ENCODE measurements at places on chromosomes 2 and 18. TPM values are rescaled to one million over a fixed set of nuclear protein-coding genes. Genes with fewer than 3 reads are reported as not detected.

Gene FAM124B
- total RNA-seq = not detected

Gene FSHR
- total RNA-seq = not detected

Gene SOWAHC
- not detected for total RNA-seq

Gene CGREF1
- total RNA-seq = 0.31 TPM

Gene FTCDNL1
- total RNA-seq = 1.5 TPM

Gene RGPD3
- 0.27 TPM for total RNA-seq

Gene TMEM198
- 0.86 TPM for total RNA-seq

Gene GAREM1
- not detected for total RNA-seq

Gene TMEFF2
- not detected for total RNA-seq

DNA sequence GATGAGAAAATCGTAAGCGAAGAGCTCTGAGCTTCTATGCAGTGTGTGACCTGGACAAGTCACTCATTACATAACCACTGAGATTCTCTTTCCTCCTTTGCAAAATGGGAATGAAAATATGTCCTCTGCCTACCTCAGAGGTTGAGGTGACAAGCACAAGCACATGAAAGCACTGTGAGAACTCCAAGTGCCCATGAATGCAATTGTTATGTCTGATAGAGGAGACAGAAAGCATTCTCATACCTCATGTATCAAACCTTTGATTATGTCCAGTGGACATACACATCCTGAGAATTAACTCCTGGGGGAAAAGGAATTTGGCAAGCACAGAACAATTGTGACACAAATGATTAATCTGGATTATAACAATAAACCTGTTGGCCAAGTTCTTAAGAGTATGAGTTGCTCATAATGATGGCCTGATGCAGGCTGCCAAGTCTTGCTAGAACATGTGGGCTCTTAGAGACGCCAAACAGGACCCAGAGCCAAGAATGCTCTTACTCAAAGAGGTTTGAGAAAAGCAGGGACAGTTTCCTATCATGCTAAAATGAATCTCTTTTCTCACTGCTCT, 8.5 kb upstream of the RMDN2 start:
- no peak overlapping the region for H3K4me3 ChIP-seq
- no peak overlapping the region for H3K27ac ChIP-seq
- DNase-seq = no peak
- H3K36me3 ChIP-seq = no peaks in the 10 kb centered on the region

DNA sequence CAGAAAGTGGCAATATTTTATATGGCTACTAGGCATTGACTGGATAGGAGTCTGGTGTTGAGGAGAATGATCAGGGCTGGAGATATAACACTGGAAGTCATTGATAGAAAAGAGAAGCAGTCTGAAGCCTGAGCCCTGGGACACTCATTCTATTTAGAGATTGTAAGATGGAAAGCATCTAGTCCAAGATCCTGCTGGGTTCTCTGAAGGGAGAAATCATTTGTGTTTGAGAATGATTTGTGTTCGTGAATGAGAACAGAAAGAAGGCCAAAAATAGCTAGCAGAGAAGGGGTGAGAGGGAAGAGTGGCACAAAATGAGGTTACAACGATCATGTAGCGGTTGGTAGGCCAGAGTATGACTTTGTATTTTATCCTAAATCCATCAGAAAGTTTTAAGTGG, 7.6 kb upstream of the ALS2 start:
- no peak for DNase-seq
- no peaks in the 10 kb centered on the region for H3K4me1 ChIP-seq
- no peak overlapping the region for H3K27ac ChIP-seq

DNA sequence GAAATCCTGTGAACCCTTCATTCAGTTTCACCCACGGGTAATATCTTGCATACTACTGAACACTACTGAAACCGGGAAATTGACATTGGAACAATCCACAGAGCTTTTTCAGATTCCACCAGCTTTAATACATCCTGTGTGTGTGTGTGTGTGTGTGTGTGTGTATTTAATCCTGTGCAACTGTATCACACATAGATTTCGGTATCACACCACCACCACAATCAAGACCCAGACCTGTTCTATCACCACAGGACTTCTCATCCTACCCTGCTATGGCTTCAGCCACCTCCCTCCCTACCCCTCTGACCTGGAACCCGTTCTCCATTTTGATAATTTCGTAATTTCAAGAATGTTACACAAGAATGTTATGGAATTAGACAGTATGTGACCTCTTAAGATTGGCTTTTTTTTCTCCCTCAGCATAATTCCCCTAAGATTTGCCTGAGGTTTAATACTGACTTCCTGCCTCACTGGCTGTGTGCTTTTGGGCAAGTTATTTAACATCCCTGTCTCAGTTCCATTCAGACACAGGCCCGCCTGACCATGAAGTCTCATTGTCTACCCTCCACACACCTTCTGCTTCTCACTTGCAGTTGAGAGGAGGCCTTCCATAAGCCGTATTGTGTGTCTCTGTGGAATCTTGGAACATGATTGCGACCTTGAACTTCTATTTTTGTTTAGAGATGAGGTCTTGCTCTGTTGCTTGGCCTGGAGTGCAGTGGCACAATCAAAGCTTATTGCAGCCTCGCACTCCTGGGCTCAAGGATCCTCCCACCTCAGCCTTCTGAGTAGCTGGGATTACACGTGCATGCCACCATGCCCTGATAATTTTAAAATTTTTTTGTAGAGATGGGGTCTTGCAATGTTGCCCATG, 14.4 kb upstream of the TMEM131 start:
- no peak for DNase-seq
- peak overlapping the region; percentile 96 for H3K27ac ChIP-seq
- H3K4me3 ChIP-seq = peak overlapping the region; percentile 16
- no peaks in the 10 kb centered on the region for H3K36me3 ChIP-seq
- peaks cover 61% of the 10 kb centered on the region for H3K4me1 ChIP-seq
- no peaks in the 10 kb centered on the region for H3K27me3 ChIP-seq

- peaks cover 57% of the 10 kb centered on the region for H3K4me1 ChIP-seq
- peak overlapping the region; percentile 89 for H3K27ac ChIP-seq
- H3K27me3 ChIP-seq = no peaks in the 10 kb centered on the region
- DNase-seq = no peak
- H3K36me3 ChIP-seq = peaks cover 12% of the 10 kb centered on the region
- peak overlapping the region; percentile 92 for H3K4me3 ChIP-seq
Measured at GRCh38 chr2:213150315-213151097, 906 bp downstream of the IKZF2 start.

- H3K27me3 ChIP-seq = no peaks in the 10 kb centered on the region
- H3K27ac ChIP-seq = no peak overlapping the region
- no peak for DNase-seq
- H3K4me3 ChIP-seq = no peak overlapping the region
- H3K36me3 ChIP-seq = peaks cover 39% of the 10 kb centered on the region
Measured at GRCh38 chr2:171957061-171957460, 34.8 kb downstream of the HAT1 start.

- H3K4me1 ChIP-seq = no peaks in the 10 kb centered on the region
- peaks cover 28% of the 10 kb centered on the region for H3K27me3 ChIP-seq
- no peak overlapping the region for H3K4me3 ChIP-seq
Measured at GRCh38 chr2:70778676-70779075, 10.7 kb upstream of the ADD2 start.

- H3K4me3 ChIP-seq = no peak overlapping the region
- peaks cover 7% of the 10 kb centered on the region for H3K4me1 ChIP-seq
- no peaks in the 10 kb centered on the region for H3K36me3 ChIP-seq
- DNase-seq = no peak
Measured at GRCh38 chr2:207227062-207227748, 61.5 kb upstream of the KLF7 start.

- peaks cover 4% of the 10 kb centered on the region for H3K27me3 ChIP-seq
- no peaks in the 10 kb centered on the region for H3K36me3 ChIP-seq
- H3K4me3 ChIP-seq = no peak overlapping the region
Measured at GRCh38 chr18:34789768-34790344, 79.8 kb downstream of the DTNA start.

- H3K36me3 ChIP-seq = peaks cover 64% of the 10 kb centered on the region
- no peak overlapping the region for H3K4me3 ChIP-seq
- no peak for DNase-seq
- H3K4me1 ChIP-seq = peaks cover 31% of the 10 kb centered on the region
- no peaks in the 10 kb centered on the region for H3K27me3 ChIP-seq
- peak overlapping the region; percentile 20 for H3K27ac ChIP-seq
Measured at GRCh38 chr2:202754936-202755335, 116.6 kb downstream of the ICA1L start.

- no peak overlapping the region for H3K4me3 ChIP-seq
- no peak overlapping the region for H3K27ac ChIP-seq
- peaks cover 53% of the 10 kb centered on the region for H3K27me3 ChIP-seq
Measured at GRCh38 chr2:8659735-8660492, 21.9 kb upstream of the ID2 start.

DNA sequence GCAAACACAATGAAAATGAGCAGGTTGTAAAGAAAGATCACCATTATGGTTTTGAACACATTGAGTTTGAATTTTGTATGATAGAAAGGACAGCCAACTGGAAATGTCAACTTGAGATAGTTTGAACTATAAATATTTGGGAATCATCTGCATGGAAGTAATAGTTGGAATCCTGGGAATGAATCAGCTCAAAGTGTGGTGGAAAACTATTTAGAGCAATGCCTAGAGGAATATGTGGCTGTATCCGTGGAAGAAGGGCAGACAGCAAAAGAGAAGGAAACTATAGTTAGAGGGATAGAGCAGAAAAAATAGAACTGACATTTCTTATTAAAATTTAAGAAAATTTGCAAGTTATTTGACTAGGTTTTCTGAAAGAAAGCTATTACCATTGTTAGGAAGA, 112.5 kb upstream of the OTX1 start:
- H3K36me3 ChIP-seq = no peaks in the 10 kb centered on the region
- DNase-seq = no peak
- no peak overlapping the region for H3K27ac ChIP-seq
- no peaks in the 10 kb centered on the region for H3K27me3 ChIP-seq

GRCh38 chr2:9984217-9984739, 32.8 kb downstream of the GRHL1 start:
- no peak overlapping the region for H3K27ac ChIP-seq
- H3K4me3 ChIP-seq = no peak overlapping the region
- DNase-seq = no peak
- peaks cover 16% of the 10 kb centered on the region for H3K27me3 ChIP-seq
- H3K4me1 ChIP-seq = peaks cover 6% of the 10 kb centered on the region
- no peaks in the 10 kb centered on the region for H3K36me3 ChIP-seq

- H3K27ac ChIP-seq = no peak overlapping the region
- H3K36me3 ChIP-seq = no peaks in the 10 kb centered on the region
- DNase-seq = no peak
- H3K4me1 ChIP-seq = no peaks in the 10 kb centered on the region
Measured at GRCh38 chr18:25962919-25963318, 127.5 kb downstream of the SS18 start.

GRCh38 chr2:127576433-127577207, 41.1 kb downstream of the MYO7B start:
- H3K36me3 ChIP-seq = no peaks in the 10 kb centered on the region
- no peaks in the 10 kb centered on the region for H3K27me3 ChIP-seq

Data from activated B cell treated with CpG ODN at 0.5 μM for 24 hours (primary cell).